Mesenchymal stem cell (in vitro differentiated cells and primary cell): ENCODE measurements at places on chromosomes 6 and 20.

GRCh38 chr6:73511796-73512195 lies 9.0 kb downstream of the EEF1A1 start:
- H3K27ac ChIP-seq = no peak overlapping the region
- peak; percentile 41 for DNase-seq
- H3K36me3 ChIP-seq = peaks cover 22% of the 10 kb centered on the region
- H3K27me3 ChIP-seq = no peaks in the 10 kb centered on the region
- no peaks in the 10 kb centered on the region for H3K4me1 ChIP-seq

DNA sequence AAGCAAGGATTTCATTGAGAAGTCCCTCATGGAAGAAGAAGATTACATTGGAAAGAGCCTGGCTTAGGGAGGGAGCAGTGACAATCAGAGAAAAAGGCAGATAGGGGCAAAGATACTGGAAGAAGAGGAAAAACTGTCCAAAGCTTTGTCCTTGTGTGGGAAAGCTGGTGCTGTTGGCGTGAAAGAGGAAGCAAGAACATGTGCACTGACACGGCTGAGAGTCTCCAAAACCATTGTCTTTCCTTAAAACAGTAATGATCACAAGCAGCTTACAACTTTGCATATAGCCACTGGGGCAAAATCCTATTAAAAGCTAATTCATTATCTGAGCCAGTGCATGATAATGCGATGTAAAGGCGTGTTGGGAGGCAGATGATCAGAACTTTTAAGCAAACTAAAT lies 85.1 kb upstream of the ESR1 start:
- no peak overlapping the region for H3K4me3 ChIP-seq
- no peaks in the 10 kb centered on the region for H3K27me3 ChIP-seq
- H3K27ac ChIP-seq = no peak overlapping the region
- no peaks in the 10 kb centered on the region for H3K4me1 ChIP-seq

DNA sequence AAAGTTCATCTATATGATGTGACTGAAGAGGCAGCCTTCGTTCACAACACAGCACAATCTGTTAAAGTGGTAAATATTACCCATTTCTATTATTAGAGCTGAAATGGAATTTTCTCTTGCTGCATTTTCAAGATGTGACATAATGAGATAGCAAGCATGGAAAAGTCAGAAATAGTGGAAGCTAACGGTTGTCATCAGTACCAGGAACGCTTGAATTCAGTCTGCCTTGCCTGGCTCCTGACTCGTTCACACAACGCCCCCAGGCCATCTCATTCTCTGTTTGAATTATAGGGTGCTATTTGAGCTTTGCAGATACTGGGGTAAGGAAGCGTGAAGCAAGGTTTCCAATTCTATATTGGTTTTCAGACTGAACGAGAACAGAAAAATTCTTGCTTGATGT lies 116.5 kb upstream of the MAP3K7 start:
- no peaks in the 10 kb centered on the region for H3K4me1 ChIP-seq
- no peak overlapping the region for H3K27ac ChIP-seq
- DNase-seq = no peak

GRCh38 chr20:17995967-17996819 lies 27.4 kb downstream of the MGME1 start:
- no peaks in the 10 kb centered on the region for H3K36me3 ChIP-seq
- no peak overlapping the region for H3K27ac ChIP-seq
- peaks cover 5% of the 10 kb centered on the region for H3K4me1 ChIP-seq
- peak overlapping the region; percentile 38 for H3K4me3 ChIP-seq

GRCh38 chr6:143279385-143279784 lies 171.1 kb downstream of the ADAT2 start:
- H3K36me3 ChIP-seq = no peaks in the 10 kb centered on the region
- no peak overlapping the region for H3K27ac ChIP-seq
- no peaks in the 10 kb centered on the region for H3K27me3 ChIP-seq
- no peak overlapping the region for H3K4me3 ChIP-seq
- H3K4me1 ChIP-seq = no peaks in the 10 kb centered on the region

GRCh38 chr20:13777171-13777601 lies 7.5 kb downstream of the ESF1 start:
- no peaks in the 10 kb centered on the region for H3K27me3 ChIP-seq
- peaks cover 77% of the 10 kb centered on the region for H3K36me3 ChIP-seq
- H3K4me1 ChIP-seq = no peaks in the 10 kb centered on the region
- DNase-seq = peak; percentile 54
- H3K27ac ChIP-seq = no peak overlapping the region
- H3K4me3 ChIP-seq = no peak overlapping the region

DNA sequence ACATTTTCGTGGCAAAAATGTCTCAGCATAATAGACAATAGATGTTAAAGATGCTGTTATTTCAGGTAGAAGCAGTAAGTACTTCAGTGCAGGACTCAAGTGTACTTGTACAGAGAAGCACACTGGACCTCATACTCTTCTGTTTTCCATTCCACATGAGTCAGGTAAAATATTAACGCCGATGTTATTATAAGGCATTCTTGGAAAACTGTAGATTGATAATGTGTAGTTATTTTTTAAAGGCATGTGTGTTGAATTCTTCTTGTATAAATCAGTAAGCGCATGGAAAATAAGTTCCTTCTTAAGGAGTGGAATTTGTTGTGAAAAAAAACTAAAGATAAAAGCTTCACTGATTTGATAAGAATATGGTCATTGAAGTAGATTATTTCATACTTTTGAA lies 45.8 kb downstream of the DOP1A start:
- DNase-seq = no peak
- peak overlapping the region; percentile 72 for H3K27ac ChIP-seq
- peaks cover 44% of the 10 kb centered on the region for H3K36me3 ChIP-seq
- H3K27me3 ChIP-seq = no peaks in the 10 kb centered on the region

GRCh38 chr6:117338567-117338966 lies 73.2 kb downstream of the VGLL2 start:
- H3K27me3 ChIP-seq = no peaks in the 10 kb centered on the region
- H3K36me3 ChIP-seq = no peaks in the 10 kb centered on the region
- H3K4me1 ChIP-seq = no peaks in the 10 kb centered on the region
- H3K27ac ChIP-seq = no peak overlapping the region
- no peak overlapping the region for H3K4me3 ChIP-seq
- DNase-seq = no peak

- H3K4me3 ChIP-seq = no peak overlapping the region
- H3K36me3 ChIP-seq = no peaks in the 10 kb centered on the region
- no peaks in the 10 kb centered on the region for H3K4me1 ChIP-seq
- no peaks in the 10 kb centered on the region for H3K27me3 ChIP-seq
- H3K27ac ChIP-seq = no peak overlapping the region
These were observed 167.9 kb downstream of the HAO1 start for GRCh38 chr20:7772371-7772770.

DNA sequence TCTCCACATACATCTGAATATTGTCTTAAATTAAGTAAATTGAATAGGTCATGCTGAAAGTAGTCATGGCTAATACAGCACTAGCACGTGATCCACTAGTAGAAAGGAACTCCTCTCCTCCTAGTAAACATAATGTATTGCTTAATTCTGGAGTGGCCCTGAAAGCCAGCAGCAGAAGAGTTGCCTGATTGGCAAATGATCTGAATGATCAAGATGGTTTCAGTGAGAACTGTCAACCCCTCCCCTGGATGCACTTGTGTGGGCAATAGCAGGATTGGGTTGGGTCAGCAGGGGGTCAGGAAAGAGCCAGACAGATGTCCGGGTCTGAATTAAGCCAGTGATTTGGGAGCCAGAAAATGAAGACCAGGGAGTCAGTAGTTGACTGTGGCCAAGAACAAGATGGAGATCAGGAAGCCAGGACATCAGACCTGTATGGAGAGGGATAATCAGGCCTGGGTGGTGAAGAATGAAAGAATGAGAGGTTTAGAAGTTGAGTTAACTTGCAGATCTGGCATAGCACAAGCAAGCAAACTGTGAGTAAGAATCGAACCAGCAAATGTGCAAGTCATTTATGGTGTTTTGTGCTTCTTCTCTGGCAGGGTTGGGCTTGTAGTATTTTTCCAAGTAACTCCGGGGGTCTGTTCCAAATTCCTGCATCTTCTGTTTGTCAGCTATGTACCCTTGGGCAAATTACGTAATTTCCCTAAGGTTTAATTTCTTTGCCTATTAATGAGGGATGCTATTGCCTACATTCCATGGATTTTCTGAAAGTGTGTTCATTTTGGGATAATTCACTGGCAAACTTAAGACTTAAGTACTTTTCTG lies 304.9 kb downstream of the CD109 start:
- no peaks in the 10 kb centered on the region for H3K36me3 ChIP-seq
- H3K4me3 ChIP-seq = no peak overlapping the region
- H3K27ac ChIP-seq = no peak overlapping the region
- H3K27me3 ChIP-seq = no peaks in the 10 kb centered on the region
- peak; percentile 49 for DNase-seq

GRCh38 chr6:102895683-102896082 lies 1502.2 kb downstream of the GRIK2 start:
- H3K36me3 ChIP-seq = no peaks in the 10 kb centered on the region
- no peaks in the 10 kb centered on the region for H3K4me1 ChIP-seq
- no peak overlapping the region for H3K4me3 ChIP-seq
- H3K27ac ChIP-seq = no peak overlapping the region

DNA sequence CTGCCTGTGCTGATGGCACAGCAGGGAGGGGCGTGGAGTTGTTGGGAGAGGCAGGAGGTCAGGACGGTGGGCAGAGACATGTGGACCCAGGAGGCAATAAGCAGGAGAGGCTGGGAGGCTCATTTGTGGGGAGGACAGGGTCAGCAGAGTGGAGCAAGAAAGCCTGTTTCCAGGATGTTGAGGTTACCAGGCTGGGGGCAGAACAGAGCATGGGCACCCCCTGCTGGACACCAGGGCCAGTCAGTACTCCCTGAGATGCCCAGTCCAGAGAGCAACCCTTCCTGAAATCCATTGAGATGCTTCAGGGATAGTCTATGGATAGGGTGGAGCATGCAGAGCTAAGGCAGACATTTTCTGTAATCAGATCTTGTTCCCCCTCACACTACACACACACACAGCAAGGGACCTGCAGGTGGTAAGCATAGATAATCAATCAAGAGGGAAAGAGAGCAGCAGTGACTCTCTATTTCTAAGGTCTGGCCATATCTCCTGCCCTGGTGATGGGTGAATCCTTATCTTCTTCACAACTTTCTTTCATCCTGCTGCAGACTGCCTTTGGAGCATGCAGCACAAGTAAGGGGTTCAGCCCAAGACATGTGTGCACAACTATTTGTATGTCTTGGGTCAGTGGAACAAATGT lies 41.7 kb downstream of the MOCS1 start:
- H3K4me3 ChIP-seq = no peak overlapping the region
- H3K4me1 ChIP-seq = peaks cover 18% of the 10 kb centered on the region
- H3K27me3 ChIP-seq = no peaks in the 10 kb centered on the region
- DNase-seq = peak; percentile 70
- peaks cover 12% of the 10 kb centered on the region for H3K36me3 ChIP-seq

- no peaks in the 10 kb centered on the region for H3K4me1 ChIP-seq
- no peaks in the 10 kb centered on the region for H3K36me3 ChIP-seq
- H3K27me3 ChIP-seq = peaks cover 39% of the 10 kb centered on the region
- no peak overlapping the region for H3K27ac ChIP-seq
These were observed 13.3 kb upstream of the PHACTR3 start for GRCh38 chr20:59591061-59591460.

DNA sequence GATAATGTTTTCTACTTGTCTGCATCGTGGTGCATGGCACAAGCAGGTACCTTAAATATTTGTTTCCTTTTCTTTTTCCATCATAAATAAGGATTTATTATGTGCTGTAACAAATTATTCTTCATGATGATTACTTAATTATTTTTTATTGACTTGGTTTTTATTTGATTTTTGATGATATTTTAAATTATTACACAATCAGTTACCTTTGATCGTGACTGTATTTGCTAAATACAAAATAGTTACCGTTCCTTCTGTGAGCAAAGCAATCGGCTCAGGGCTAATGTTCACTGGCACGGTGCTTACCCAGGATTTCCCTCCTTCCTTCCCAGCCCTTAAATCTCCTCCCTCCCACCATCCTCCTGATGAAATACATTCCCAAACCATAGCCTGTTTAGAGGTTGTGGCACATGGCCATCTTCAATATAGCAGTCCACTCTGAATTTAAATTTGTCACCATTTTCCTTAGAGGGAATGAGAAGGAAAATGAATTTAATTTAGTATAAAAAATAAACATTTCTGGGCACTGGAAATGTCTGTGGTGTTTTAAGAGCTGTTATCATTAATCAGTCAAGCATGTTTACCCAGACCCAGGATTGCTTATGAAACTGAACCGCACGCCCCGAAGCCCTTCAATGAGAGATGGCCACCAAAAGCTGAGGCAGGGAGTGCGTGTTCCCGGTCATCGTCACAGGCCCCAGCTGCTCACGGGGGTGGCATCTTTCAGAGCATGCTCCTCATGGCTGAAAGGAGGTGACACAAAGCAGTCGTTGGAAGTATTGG lies 23.0 kb upstream of the EXOC2 start:
- no peak overlapping the region for H3K4me3 ChIP-seq
- DNase-seq = peak; percentile 63
- H3K4me1 ChIP-seq = peaks cover 3% of the 10 kb centered on the region
- H3K27ac ChIP-seq = no peak overlapping the region
- no peaks in the 10 kb centered on the region for H3K36me3 ChIP-seq

DNA sequence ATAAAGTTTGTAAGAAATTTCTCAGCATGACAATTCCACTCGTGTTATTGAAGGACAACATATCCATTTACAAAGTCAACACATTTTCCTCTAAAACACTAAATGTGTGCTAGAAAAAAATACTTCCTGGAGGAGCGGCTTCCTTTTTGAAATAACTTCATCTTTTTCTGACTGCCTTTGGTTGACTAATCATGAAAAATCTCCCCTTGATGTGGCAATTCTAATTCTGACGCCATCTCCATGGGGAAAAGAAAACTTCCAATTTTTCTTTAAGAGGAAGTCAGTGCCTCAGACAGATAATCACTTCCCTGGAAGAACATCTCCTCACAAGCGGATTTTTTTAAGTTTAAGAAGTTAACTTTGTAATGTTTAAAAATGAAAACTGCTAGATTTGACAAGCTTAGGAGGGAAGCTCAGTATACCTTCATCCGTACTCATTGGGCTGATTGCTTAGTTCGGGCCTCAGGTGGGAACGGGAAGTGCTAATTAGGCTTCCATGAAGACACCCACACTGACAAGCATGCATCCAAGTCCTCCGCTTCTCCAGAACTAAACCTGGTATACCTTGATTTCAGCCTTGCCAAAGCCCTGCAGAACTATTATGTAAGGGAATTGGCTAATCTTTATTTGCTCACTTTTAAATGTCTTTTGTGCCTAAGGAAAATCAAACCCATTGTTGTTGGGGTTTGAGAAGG lies 35.1 kb upstream of the DUSP22 start:
- DNase-seq = peak; percentile 15
- H3K4me1 ChIP-seq = no peaks in the 10 kb centered on the region
- H3K4me3 ChIP-seq = no peak overlapping the region

GRCh38 chr6:170416959-170417606 lies 110.5 kb downstream of the FAM120B start:
- no peak for DNase-seq
- no peaks in the 10 kb centered on the region for H3K36me3 ChIP-seq
- H3K27me3 ChIP-seq = no peaks in the 10 kb centered on the region
- peaks cover 2% of the 10 kb centered on the region for H3K4me1 ChIP-seq

GRCh38 chr6:93120154-93120742 lies 299.1 kb downstream of the EPHA7 start:
- no peak overlapping the region for H3K27ac ChIP-seq
- no peak overlapping the region for H3K4me3 ChIP-seq
- no peaks in the 10 kb centered on the region for H3K36me3 ChIP-seq
- no peak for DNase-seq
- H3K27me3 ChIP-seq = no peaks in the 10 kb centered on the region
